Panc1 (cell line): ENCODE measurements at places on chromosomes 5 and 9.
A peak's percentile ranks its signal among the peaks of the same experiment; 100 is the strongest.

- no peak overlapping the region for H3K27ac ChIP-seq
- no peaks in the 10 kb centered on the region for H3K27me3 ChIP-seq
- no peaks in the 10 kb centered on the region; the same call in 1 of the 2 replicates for H3K36me3 ChIP-seq
- H3K4me1 ChIP-seq = no peaks in the 10 kb centered on the region
Measured at GRCh38 chr5:106640511-106640910, 1030.2 kb downstream of the EFNA5 start.

DNA sequence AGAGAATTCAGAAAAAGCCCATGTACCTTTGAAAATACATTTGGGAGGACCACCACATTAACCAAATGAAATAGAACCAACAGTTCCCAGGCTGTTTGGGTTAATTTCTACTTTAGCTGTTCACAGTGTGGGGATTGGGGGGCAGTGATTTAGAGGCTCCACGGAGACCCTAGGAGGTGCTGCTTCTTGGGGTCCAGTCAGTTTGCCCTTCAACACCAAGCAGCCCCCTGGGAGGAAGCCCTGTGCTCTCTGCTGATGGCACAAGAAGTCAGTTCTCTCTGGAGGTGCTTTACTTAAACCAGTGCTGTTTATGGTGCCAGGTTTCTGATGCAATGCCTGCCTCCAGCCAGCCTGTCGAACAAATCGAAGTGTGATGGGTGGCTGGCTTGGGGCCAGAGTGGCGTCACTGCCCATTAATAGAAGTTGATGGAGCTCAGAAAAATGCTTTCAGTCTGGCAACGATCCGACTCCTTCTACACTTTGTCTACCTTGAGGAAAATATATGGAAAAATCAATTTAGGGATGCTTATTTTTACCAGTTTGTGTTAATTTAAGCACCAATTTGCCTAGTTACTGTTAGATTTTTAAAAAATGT lies 134.0 kb downstream of the SNX18 start:
- no peaks in the 10 kb centered on the region; the same call in 1 of the 2 replicates for H3K4me1 ChIP-seq
- no peak overlapping the region for H3K27ac ChIP-seq
- no peak for DNase-seq
- no peak overlapping the region for H3K4me3 ChIP-seq
- no peaks in the 10 kb centered on the region for H3K36me3 ChIP-seq

GRCh38 chr5:36217988-36218387 lies 23.7 kb downstream of the NADK2 start:
- H3K27me3 ChIP-seq = no peaks in the 10 kb centered on the region
- no peak overlapping the region for H3K27ac ChIP-seq
- peaks cover 14% of the 10 kb centered on the region for H3K36me3 ChIP-seq
- no peaks in the 10 kb centered on the region for H3K4me1 ChIP-seq
- DNase-seq = no peak
- H3K4me3 ChIP-seq = no peak overlapping the region

DNA sequence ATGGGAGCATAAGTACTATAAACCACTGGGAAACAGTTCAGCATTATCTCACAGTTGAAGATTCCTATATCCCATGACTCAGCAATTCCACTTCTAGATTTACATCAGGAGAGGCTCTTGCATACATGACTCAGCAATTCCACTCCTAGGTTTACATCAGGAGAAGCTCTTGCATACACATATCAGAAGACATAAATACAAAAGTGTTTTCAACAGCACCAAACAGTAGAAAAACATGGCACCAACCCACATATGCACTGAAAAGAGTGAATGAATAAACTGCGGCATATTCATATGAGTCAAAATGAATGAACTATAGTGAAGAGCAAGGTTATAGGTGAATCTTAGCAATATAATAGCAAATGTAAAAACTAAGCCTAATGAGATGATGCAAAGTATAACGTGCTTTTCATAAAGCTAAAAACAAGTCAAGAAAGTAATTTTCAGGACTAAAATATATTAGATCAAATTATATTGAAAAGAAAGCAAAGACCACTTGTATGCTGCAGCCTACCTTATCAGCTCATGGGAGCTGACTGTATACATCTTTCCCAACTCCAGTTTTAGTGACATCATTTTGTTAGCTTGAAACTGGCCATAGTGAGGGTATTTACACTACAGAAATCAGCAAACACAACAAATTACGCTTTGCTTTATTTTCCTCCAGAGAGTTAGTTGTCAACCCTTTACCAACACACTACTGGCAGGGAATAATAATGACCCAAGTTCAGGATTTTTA lies 95.8 kb downstream of the ANKRD18B start:
- no peaks in the 10 kb centered on the region for H3K36me3 ChIP-seq
- H3K27me3 ChIP-seq = peaks cover 4% of the 10 kb centered on the region
- H3K4me3 ChIP-seq = no peak overlapping the region
- no peak overlapping the region for H3K27ac ChIP-seq
- DNase-seq = no peak
- no peaks in the 10 kb centered on the region for H3K4me1 ChIP-seq

DNA sequence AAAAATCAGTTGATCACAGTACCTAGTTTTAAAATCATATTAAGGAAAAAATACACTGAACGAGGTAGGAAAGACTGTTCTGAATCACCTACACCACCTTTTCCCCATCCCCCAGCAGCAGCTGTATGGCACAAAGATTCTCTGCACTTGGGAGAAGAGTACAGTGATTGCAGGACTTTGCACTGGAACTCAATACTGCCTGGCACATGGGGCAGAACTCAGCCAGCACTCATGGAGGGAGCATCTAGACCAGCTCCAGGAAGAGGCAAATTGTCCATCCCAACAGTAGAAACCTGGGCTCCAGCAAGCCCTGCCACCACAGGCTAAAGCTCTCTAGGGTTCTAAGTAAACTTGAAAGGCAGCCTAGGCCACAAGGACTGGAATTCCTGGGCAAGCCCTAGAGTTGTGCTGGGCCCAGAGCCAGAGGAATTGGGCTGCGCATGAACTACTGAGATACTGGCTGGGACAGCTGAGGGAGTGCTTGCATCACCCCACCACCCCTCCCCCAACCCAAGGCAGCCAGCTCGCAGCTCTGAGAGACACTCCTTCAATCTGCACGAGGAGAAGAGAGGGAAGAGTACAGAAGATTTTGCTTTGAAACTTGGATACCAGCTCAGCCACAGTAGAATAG lies 654.4 kb upstream of the CDH6 start:
- H3K27me3 ChIP-seq = no peaks in the 10 kb centered on the region
- H3K36me3 ChIP-seq = no peaks in the 10 kb centered on the region
- H3K27ac ChIP-seq = no peak overlapping the region
- DNase-seq = no peak
- no peak overlapping the region for H3K4me3 ChIP-seq
- no peaks in the 10 kb centered on the region for H3K4me1 ChIP-seq

DNA sequence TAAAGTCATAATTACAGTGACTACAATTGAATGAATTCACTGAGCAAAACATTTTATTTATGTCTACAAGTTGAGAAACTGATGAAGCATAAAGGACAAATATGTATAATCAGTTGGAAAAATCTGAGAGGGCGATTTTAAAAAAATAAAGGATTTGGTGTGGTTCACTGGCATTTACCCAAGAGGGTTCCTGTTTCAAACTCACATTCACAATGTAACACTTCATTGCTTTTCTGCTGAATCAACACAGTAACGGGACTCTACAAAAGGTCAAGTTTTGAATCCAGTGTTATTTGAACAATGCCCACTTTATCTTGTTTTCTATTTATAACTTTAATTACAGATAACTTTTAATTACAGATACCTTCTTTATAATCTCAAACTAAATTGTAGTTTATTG lies 138.6 kb downstream of the NUDT12 start:
- H3K27ac ChIP-seq = no peak overlapping the region
- no peak for DNase-seq
- no peaks in the 10 kb centered on the region; the same call in 1 of the 2 replicates for H3K36me3 ChIP-seq
- no peak overlapping the region for H3K4me3 ChIP-seq
- H3K4me1 ChIP-seq = no peaks in the 10 kb centered on the region
- H3K27me3 ChIP-seq = no peaks in the 10 kb centered on the region

- H3K4me1 ChIP-seq = no peaks in the 10 kb centered on the region
- no peak overlapping the region for H3K27ac ChIP-seq
- no peak for DNase-seq
- no peak overlapping the region for H3K4me3 ChIP-seq
- H3K27me3 ChIP-seq = peaks cover 7% of the 10 kb centered on the region
Measured at GRCh38 chr5:113163328-113163727, 186.7 kb downstream of the DCP2 start.

DNA sequence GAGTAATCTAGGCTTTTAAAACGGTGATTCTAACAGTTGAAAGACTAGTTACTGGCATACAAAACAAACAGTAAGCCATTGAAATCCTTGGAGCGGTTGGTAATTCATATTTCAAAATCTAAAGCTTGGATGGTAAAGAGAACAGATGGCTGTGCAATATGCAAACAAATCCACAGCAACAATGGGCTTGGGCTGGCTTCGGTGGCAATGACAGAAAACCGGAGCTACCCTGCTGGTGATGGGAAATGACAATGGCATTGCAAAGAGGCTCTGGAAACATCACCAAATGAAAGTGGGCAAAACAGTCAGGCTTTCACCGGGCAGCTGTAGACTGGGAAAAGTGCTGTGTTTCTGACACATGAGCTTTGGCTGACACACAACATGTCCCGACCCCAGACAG lies 42.2 kb downstream of the MED27 start:
- no peaks in the 10 kb centered on the region for H3K36me3 ChIP-seq
- no peak for DNase-seq
- H3K4me3 ChIP-seq = no peak overlapping the region
- H3K27ac ChIP-seq = no peak overlapping the region
- H3K4me1 ChIP-seq = no peaks in the 10 kb centered on the region
- no peaks in the 10 kb centered on the region for H3K27me3 ChIP-seq

- no peak overlapping the region for H3K27ac ChIP-seq
- peaks cover 14% of the 10 kb centered on the region for H3K27me3 ChIP-seq
- H3K36me3 ChIP-seq = no peaks in the 10 kb centered on the region
- DNase-seq = no peak
- no peaks in the 10 kb centered on the region for H3K4me1 ChIP-seq
Measured at GRCh38 chr5:72063219-72063819, 44.0 kb upstream of the MAP1B start.

GRCh38 chr5:17132444-17133083 lies 84.9 kb upstream of the BASP1 start:
- H3K27me3 ChIP-seq = no peaks in the 10 kb centered on the region
- no peak overlapping the region for H3K27ac ChIP-seq
- no peak for DNase-seq
- no peak overlapping the region for H3K4me3 ChIP-seq

GRCh38 chr9:105979290-105979689 lies 284.9 kb downstream of the TMEM38B start:
- no peaks in the 10 kb centered on the region for H3K36me3 ChIP-seq
- no peaks in the 10 kb centered on the region for H3K4me1 ChIP-seq
- no peak for DNase-seq
- H3K27ac ChIP-seq = no peak overlapping the region
- H3K4me3 ChIP-seq = no peak overlapping the region

DNA sequence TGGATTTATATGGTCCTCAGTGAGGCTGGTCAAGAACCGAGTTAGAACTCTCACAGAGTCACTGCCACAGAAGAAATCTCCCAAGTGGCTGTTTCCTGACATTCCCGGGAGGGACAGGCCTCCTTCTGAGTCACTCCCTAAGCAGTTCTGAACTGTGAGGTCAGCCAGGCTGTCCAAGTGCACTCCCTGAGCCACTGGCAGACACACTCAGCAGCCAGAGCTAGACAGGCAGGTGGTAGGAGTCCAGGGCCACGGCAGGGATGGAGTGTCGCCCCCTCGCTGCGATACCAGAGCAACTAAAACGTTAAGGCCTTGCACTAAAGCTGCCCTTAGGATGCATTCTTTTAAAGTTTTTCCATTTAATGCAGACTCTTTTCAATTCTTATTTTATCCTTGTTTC lies 3.4 kb downstream of the IL4 start:
- no peak overlapping the region for H3K27ac ChIP-seq
- H3K27me3 ChIP-seq = no peaks in the 10 kb centered on the region
- peaks cover 22% of the 10 kb centered on the region for H3K4me1 ChIP-seq
- peak; percentile 70 for DNase-seq

- DNase-seq = no peak
- no peaks in the 10 kb centered on the region for H3K36me3 ChIP-seq
- H3K4me3 ChIP-seq = no peak overlapping the region
- no peaks in the 10 kb centered on the region; the same call in 1 of the 2 replicates for H3K27me3 ChIP-seq
Measured at GRCh38 chr9:94638335-94639060, 820 bp downstream of the FBP1 start.

- no peak for DNase-seq
- no peak overlapping the region for H3K4me3 ChIP-seq
- H3K36me3 ChIP-seq = no peaks in the 10 kb centered on the region
- H3K27ac ChIP-seq = no peak overlapping the region
Measured at GRCh38 chr9:101731429-101731828, 7.0 kb downstream of the GRIN3A start.

GRCh38 chr5:68243681-68244080 lies 28.1 kb downstream of the PIK3R1 start:
- no peak overlapping the region for H3K4me3 ChIP-seq
- DNase-seq = no peak
- no peaks in the 10 kb centered on the region for H3K27me3 ChIP-seq
- H3K27ac ChIP-seq = peak overlapping the region; percentile 40; the same call in 1 of the 2 replicates
- no peaks in the 10 kb centered on the region for H3K36me3 ChIP-seq

DNA sequence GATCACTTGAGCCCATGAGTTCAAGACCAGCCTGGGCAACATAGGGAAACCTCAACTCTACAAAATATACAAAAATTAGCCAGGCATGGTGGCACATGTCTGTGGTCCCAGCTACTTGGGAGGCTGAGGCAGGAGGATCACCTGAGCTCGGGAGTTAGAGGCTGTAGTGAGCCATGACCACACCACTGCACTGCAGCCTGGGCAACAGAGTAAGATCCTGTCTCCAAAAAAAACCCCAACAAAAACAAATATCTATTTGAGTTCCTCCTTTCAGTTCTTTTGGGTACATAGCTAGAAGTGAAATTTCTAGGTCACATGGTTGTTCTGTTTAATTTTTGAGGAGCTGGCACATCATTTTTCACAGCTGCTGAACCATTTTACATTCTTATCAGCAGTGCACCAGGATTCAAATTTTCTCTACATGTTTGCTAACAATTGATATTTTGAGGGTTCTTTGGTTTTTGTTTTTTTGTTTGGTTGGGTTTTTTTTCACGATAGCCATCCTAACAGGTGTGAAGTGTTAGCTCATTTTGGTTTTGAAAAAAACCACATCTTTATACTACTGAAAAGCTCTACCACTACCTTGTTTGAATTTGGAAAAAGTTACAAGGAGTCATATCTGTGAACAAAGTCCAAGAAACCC lies 176.9 kb upstream of the SLC12A2 start:
- no peaks in the 10 kb centered on the region for H3K4me1 ChIP-seq
- no peak overlapping the region for H3K27ac ChIP-seq
- no peaks in the 10 kb centered on the region for H3K27me3 ChIP-seq
- no peak for DNase-seq

DNA sequence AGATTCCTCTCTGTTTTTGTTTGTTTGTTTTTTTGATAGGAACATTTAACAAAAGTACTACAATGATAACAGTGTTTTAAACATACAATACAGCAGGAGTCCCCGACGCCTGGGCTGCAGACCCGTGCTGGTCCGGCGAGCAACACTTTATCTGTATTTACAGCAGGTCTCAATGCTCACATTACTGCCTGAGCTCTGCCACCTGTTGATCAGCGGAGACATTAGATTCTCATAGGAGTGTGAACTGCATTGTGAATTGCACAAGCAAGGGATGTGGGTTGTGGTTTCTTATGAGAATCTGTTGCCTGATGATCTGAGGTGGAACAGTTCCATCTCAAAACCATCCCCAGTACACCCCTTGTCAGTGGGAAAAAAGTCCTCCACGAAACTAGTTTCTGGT lies 1068.5 kb upstream of the CDH10 start:
- H3K4me3 ChIP-seq = no peak overlapping the region
- DNase-seq = no peak
- H3K27me3 ChIP-seq = no peaks in the 10 kb centered on the region; the same call in 1 of the 2 replicates
- H3K27ac ChIP-seq = no peak overlapping the region
- no peaks in the 10 kb centered on the region for H3K36me3 ChIP-seq

GRCh38 chr5:32586276-32586599 lies 881 bp downstream of the SUB1 start:
- DNase-seq = no peak
- peaks cover 8% of the 10 kb centered on the region for H3K4me1 ChIP-seq
- H3K27ac ChIP-seq = peak overlapping the region; percentile 95
- peaks cover 13% of the 10 kb centered on the region for H3K36me3 ChIP-seq
- H3K27me3 ChIP-seq = no peaks in the 10 kb centered on the region
